ENCODE measurements at places on chromosomes 13 and 19.
A peak's percentile ranks its signal among the peaks of the same experiment; 100 is the strongest.

- DNase-seq, result peak; percentile 90
These were observed 33.8 kb upstream of the GTF2F2 start for GRCh38 chr13:45086484-45086883.

GRCh38 chr19:13974073-13974472 is 21.8 kb downstream of the DCAF15 start:
- no peak for DNase-seq

DNA sequence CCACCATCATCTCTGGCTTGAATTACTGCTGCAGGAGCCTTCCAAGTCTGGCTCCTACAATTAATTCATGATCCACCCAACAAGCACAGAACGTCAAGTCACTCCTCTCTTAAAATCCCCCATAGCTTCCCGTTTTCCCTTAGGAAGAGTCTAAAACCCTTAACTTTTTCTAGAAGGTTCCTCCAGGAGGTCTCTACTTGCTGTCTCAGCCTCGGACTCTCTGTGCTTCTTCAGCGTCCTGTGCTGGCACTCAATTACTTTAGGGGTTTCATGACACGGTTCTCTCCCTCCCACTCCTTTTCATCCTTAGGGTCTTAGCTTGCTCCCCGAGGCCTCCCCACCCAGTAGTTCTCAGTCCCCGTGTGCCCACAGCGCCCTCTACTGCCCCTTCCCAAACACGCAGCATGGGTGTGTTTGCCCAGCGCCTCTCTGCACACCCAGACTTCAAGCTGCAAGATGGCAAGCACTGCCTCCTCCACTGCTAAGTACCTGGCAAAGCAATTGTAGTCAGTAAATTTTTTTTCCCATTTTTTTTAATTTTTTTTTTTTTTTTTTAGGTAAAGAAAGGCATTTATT is 25.8 kb upstream of the MAP3K10 start:
- DNase-seq, result peak; percentile 40

- peak; percentile 22 for DNase-seq
These were observed 1145.6 kb upstream of the MIR17HG start for GRCh38 chr13:90201676-90202460.

- DNase-seq, result peak; percentile 26
These were observed 2.7 kb upstream of the ZNF43 start for GRCh38 chr19:21838646-21839045.

- no peak for DNase-seq
These were observed 11.1 kb upstream of the OLFM4 start for GRCh38 chr13:53017433-53017970.

DNA sequence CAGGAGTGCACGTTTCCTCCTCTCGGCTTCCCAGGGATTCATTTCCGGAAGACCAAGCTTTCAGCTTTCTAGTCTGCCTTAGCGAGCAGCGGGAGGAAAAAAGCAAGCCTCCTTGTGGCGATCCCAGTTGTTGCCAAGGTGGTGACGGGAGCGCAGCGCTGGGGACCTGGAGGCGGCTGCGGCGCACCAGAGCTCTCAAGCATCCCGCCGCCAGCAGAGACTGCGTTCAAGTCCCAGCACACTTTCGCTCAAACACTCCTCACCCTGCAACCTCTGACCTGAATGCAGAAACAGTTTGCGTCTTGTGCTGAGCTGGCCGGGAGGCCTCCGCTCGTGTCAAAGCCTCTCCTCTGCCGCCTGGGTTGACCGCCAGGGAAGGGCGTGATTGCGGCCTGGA is 4.9 kb downstream of the GSX1 start:
- peak; percentile 19 for DNase-seq

GRCh38 chr19:19053508-19054314 is 10.1 kb upstream of the SLC25A42 start:
- DNase-seq, result peak; percentile 63

GRCh38 chr19:41753159-41753558 is 2.2 kb upstream of the CEACAM6 start:
- peak; percentile 34 for DNase-seq

DNA sequence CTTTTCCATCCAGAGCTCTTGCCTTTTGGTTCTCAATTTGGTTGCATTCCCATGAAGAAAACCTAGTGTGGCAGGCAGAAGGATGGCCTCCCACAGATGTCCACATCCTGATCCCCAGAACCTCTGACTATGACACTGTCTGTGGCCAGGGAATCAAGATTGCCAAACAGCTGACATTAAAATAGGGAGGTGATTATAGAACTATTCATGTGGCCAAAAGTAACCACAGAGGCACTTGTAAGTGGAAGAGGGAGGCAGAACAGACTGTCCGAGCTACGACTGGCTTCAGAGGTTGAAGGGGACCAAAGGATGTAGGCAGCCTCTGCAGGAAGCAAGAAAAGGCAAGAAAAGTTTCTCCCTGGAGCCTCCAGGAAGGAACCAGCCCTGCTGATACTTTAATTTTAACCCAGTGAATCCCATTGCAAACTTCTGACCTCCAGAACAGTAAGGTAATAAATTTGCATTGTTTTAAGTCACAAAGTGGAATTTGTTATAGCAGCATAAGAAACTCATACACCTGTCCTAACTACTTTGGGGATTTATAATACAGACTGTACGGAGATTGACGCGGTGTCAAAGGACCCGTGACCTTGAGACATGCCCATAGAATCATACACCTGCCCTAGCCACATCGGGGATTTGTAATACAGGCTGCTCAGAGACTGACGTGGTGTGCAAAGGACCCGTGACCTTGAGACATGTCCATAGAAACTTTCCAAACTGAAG is 106.5 kb downstream of the ATP11A start:
- no peak for DNase-seq

GRCh38 chr19:46147791-46148288 is at the start of gene IGFL2:
Gene IGFL2, plus strand, starts transcription at chr19:46148238. Its CDS starts 41 bp downstream, at chr19:46148279.
- peak; percentile 28 for DNase-seq

GRCh38 chr19:1847348-1847683 is 967 bp downstream of the REXO1 start:
- peak; percentile 41 for DNase-seq

GRCh38 chr13:106768991-106769390 is 201.1 kb upstream of the ARGLU1 start:
- no peak for DNase-seq

All from fibroblast of mammary gland (primary cell).